Posterior cingulate gyrus (tissue), 11 donors: ENCODE measurements at places on chromosomes 3 and 15.

GRCh38 chr3:87837076-87837475 lies 221.7 kb downstream of the CGGBP1 start:
- no peak for DNase-seq

- DNase-seq = no peak
Observed at GRCh38 chr3:20458994-20459716, 273.1 kb upstream of the SGO1 start.

DNA sequence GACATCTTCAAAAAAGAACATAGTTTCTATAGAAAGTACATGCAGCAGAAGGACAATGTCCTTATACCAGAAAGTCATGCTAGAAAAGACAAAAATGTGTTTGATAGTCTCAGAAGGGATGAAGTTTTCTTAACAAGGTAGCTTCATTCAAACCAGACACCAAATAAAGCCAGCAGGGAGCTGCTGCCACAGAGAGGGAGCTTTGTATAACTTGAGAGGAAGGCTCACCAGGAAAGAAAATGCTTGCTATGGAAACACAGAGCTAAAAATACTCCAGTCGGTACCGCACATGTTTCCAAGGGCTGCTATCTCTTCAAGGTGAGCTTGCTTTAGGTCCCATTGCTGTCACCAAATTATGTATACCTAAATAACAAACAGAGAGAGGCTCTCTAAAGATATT lies 1074.8 kb upstream of the ALCAM start:
- DNase-seq = no peak

GRCh38 chr3:5294356-5294755 lies 106.8 kb downstream of the EDEM1 start:
- no peak for DNase-seq

DNA sequence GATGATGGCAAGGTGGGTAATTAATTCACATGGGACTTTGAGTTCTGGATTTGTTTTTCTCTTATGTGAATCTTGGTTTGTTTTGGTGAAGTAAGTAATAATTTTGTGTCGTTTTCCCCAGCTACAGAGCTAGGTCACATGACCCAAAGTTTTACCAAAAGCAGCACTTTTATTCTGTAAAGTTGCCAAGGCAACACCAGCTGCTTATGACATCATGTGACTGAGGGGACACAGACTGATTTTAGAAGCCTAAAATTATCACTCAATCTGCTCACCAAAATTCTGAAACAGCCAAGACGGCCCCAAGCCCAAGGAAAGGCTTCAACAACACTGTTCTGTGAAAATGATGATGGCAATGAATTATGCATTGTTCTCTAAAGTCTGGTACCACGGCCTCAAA lies 63.9 kb downstream of the MEX3B start:
- peak; percentile 7 for DNase-seq

GRCh38 chr3:114439284-114439683 lies 145.5 kb downstream of the TIGIT start:
- no peak for DNase-seq
